ENCODE measurements at places on chromosomes 7 and 10.
A peak's percentile ranks its signal among the peaks of the same experiment; 100 is the strongest.

DNA sequence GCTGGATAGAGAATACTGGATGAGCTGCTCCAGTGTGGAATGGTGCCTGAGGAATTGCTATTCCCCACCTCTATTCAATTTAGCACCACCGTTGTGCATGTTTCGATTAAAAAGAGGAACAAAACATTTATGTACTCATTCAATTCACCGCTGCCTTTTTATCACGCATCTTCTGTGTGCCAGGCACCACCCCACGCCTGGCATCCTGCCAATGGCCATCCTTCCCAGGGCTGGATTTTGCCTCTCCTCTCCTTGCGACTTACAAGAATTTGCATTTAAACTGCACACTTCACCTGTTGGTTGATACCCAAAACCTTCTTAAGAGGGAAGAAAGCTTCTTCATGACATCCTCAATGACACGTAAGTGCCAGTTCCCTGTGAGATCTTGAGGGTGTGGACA lies 110.2 kb upstream of the DPP6 start:
- no peak for DNase-seq

DNA sequence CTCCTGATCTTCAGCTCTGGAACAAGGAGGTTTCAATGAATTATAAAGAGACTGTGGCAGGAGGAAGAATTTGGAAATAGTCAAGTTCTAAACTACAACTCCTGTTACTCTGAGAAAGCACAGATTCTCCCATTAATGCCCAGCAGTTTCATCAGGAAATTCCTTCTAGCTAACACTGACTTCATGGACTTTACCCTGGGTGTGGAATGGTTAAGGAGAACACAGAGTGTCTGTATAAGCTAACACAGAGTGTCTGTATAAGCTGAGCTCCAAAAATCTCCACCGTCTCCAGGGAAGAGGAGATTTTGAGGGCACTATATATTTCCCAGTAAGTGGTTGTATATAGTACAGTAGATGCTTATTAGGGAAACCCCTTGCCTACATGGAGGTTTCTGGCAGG lies 675.5 kb downstream of the XPNPEP1 start:
- no peak for DNase-seq

- no peak for DNase-seq
These were observed 116.0 kb downstream of the CHN2 start for GRCh38 chr7:29310625-29311024.

DNA sequence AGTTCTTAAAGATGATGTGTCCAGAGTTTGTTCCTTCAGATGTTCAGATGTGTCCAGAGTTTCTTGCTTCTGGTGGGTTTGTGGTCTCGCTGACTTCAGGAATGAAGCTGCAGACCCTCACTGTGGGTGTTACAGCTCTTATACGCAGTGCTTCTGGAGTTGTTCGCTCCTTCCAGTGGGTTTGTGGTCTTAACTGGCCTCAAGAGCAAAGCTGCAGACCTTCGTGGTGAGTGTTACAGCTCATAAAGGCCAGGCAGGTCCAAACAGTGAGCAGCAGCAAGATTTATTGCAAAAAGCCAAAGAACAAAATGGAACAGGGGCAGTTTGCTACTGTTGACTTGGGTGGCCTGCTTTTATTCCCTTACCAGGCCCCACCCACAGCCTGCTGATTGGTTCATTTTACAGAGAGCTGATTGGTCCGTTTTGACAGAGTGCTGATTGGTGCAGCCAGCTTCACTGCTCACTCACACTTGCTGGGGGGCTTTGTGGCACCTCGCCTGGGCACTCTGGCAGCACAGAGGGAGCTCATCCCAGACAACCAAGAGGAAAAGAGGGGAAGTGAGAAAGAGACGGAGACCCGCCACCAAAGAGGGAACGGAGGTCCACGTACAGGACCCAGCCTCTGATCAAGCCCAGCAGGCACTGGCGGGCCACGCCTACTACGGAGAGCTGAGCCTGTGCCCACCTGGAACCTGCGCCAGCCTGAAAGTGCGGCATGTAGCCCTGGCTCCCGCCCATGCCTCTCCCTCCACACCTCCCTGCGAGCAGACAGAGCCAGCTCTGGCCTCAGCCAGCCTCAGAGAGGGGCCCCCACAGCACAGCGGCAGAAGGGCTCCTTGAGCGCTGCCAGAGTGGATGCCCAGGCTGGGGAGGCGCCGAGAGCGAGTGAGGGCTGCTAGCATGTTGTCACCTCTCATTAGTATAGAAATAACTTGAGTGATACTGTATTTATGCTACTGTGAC lies 55.8 kb upstream of the SEMA3C start:
- DNase-seq: no peak

DNA sequence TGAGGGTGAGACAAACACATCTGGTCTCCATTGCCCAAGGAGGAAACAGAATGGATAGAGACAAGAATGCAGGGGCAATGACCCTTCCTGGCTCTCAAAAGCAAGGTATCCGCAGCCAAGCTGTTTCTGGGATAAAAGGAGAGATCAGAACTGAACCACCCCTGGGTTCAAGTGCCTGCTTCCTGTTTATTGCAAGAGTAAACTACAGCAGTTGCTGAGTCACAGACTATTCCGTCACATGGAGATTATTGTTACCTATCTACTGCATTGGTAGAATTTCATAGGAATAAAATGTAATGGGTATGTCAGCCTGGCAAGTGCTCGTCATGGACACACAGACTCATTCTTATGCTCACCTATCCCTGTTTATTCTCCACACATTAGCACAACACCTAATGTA lies 821.6 kb downstream of the GRID1 start:
- no peak for DNase-seq

DNA sequence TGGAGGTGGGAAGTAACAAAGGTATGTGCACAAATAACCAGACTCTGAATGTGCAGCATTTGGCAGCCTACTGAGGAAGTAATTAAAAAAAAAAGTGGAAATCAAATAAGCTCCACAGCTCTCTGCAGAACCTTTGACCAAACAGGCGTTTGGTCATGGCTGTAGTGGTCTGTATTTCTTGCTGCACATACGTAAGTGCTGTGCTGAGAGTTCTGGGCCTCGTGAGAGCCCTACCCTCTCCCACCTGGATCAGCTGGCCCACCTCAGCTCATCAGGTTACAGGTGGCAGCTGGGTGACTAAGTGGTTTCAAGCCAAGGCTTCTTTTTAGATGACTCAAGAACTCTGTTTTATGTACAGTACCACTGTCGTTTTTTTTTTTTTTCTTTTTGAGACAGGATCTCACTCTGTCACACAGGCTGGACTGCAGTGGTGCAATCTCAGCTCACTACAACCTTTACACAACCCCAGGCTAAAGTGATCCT lies 178.2 kb upstream of the KLF6 start:
- DNase-seq: no peak

GRCh38 chr7:158276414-158277218 lies 311.0 kb downstream of the PTPRN2 start:
- DNase-seq: peak; percentile 38

- no peak for DNase-seq
These were observed 56.4 kb upstream of the INSYN2A start for GRCh38 chr10:127252818-127253217.

GRCh38 chr10:78299851-78300468 lies 266.3 kb downstream of the RPS24 start:
- peak; percentile 57 for DNase-seq

GRCh38 chr10:122112021-122112616 lies 123.2 kb downstream of the TACC2 start:
- DNase-seq: no peak

DNA sequence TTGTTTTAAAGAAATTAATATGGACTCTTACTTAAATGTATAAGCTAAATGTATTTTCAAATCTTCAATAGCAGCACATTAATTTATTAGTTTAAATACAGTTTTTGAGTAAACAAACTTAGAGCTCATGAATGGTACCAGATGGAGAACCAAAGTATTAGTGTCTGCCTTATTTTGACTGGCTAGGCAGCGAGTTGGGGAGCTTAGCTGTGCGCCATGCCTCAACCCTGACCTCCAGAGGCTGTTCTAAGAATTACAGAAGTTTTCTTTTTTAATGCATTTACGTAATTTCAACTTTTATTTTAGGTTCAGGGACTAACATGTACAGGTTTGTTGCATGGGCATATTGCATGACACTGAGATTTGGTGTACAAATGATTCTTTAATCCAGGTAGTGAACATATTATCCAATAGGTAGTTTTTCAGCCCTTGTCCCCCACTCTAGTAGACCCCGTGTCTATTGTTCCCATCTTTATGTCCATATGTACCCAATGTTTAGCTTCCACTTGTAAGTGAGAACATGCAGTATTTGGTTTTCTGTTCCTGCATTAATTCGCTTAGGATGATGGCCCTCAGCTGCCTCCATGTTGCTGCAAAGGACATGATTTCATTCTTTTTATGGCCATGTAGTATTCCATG lies 166.8 kb downstream of the IQUB start:
- no peak for DNase-seq

- peak; percentile 80 for DNase-seq
These were observed 31.9 kb downstream of the PIP4K2A start for GRCh38 chr10:22682237-22683139.

DNA sequence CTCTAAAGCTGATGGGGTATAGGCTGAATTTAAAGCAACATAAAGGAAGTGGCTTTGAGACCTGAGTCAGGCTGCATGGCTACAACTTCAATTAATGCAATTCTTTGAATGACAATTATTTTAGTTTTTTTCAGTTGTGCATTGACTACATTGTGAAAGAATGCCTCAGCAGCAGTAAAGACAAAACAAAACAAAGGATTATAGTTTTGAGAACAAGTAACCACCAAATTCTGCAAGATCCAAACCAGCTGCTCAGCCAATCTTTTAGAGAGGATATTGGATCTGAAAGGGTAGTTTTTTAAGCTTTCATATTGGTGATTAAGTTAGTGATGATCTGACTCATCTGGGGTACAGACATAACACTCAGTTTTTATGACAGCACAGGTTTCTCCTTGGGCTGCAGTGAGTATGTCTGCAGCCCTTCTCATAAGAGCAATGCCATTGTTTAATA lies 40.6 kb upstream of the ABCA13 start:
- DNase-seq: no peak

DNA sequence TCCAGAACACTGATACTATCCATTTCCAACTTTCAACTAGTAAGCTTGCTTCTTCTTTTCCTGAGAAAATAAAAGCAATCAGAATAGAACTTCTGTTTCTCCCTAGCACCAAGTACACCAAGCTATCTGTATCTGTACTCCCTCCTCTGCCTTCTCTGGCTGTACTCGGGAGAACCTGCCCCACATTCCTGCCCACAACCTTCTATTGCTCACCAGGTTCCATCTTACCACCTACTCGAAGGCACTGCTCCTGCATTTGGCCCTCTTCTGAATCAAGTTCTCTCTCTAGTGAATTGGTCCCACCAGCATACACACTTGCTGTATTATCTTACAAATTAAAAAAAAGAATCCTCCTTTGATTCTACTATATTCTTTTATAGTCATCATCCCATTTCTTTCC lies 169.6 kb upstream of the PTN start:
- DNase-seq: no peak

DNA sequence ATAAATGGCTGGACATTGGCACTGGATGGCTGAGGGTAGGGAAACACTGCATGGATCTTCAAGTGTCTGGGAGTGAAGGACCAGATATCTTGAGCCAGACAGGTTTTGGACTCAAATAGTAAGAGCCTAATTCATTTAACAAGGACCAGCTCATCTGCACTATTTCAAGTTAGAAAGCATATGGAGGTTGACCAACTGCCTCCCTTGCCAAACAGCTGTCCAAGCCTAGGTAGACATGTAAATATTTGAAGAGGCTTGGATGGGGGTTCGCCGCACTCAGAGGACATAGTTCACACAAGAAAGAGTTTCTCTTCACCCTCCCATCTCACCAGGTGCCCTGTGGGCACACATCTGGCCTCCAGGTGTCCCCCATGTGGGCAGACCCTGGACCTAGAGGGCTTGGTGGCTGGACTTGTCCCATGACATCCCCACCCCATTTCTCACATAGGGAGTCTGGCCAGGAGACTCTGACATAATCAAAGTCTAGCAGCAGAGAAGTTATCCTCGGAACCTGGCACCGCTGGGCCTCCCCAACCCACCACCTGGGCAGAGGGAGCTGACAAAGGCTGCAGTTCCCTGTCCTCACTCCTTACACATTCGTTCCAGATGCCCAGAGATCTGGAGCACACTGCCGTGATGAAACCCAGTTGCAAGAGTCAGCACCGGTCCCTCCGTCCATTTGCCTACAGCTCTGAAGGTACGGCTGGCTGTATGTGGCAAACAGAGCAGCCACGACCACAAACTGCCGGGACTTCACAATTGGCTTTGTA lies 116.9 kb upstream of the GDF10 start:
- no peak for DNase-seq

GRCh38 chr7:117012284-117012683 lies 59.0 kb downstream of the ST7 start:
- DNase-seq: no peak

DNA sequence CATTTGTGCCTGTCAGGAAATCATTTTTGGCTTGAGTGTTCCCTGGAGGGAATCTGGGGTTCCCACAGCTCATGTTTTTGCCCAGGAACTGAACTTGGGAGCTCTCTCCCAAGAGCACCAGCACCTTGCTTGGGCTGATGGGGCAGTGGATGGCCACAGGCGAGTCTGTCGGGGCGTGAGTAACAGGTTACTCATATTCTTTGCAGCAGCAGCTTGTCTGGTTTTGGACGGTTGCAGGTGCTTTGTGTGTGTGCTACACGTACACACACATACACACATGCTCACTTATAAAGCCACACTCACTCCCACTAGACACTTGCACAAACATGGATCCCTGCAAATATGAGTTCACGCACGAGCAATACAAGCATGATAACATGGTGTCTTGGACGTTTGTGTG lies 2.9 kb upstream of the PALD1 start:
- no peak for DNase-seq

DNA sequence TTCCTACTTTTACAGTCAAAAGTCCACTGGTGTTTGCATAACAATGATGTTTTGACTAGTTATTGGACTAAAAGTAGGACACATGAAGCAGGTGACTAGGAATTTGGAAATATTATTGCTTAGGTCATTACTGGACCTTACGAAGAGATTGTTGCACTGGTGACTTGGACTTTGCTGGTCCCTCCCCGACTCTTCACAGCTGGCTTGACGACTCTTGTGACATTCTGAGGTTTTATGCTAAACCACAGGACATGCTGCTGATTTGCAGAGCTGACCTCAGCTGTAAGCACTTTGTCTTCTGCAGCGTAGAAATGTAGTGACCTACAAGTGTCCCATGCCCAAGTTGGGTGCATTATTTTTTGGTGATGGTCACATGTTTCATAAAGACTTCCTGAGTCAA lies 21.9 kb downstream of the PCBD1 start:
- DNase-seq: no peak

DNA sequence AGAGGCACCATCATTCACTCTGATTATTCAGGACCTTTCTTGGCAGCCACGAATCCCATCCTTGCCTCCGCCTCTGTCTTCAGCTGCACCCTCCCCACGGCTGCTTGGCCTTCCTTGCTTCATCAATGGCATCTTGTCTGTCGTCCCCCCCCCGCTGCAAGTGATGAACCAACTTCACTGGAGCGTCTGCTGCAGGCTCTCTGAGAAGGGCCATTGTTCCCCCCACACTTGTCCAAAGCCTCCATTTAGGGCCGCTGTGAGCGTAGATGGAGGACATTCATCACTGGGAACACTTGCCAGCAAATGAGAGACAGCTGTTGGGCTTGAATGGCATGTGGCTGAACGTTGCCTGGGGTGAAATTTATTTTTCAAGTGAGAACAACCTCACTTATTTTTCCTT lies 20.1 kb downstream of the AFAP1L2 start:
- no peak for DNase-seq

Measured in Peyer's patch (tissue), 4 donors.